Omental fat pad (tissue), 4 donors: ENCODE measurements at places on chromosomes 4 and X. TPM values are rescaled to one million over a fixed set of nuclear protein-coding genes. Genes with fewer than 3 reads are reported as not detected.

The HELT gene
- total RNA-seq, result not detected

GRCh38 chrX:7953446-7953845 is 26.2 kb upstream of the PNPLA4 start:
- no peak for DNase-seq

GRCh38 chrX:23792861-23793553 is 10.0 kb downstream of the SAT1 start:
- no peak for DNase-seq

GRCh38 chr4:140019619-140020347 is 134.2 kb downstream of the MAML3 start:
- DNase-seq, result no peak
